Activated CD8-positive, alpha-beta memory T cell treated with anti-CD3 and anti-CD28 coated beads, Interleukin-2, amount 10 ng/mL, durations not matched to agents 7 days and 5 days (primary cell): ENCODE measurements at places on chromosomes 2 and 18. TPM values are rescaled to one million over a fixed set of nuclear protein-coding genes. Genes with fewer than 3 reads are reported as not detected.

DNA sequence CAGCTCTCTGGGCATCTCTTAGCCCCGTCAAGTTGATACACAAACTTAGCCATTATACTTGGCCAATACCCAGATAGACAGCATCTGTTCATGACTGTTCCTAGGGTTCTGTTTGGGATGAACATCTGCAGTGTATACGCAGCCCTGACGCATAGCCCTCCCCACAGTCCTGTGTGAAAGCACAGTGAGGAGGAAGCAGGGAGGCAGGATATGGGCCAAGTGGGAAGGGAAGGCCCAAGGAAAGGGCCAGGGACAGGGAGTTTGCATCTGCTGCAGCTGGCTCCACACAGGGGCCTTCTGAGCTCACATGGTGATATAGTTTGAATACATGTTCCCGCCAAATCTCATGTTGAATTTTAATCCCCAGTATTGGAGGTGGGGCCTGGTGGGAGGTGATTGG, 80.2 kb downstream of the CMPK2 start:
- H3K27me3 ChIP-seq: peaks cover 9% of the 10 kb centered on the region
- DNase-seq: no peak
- no peak overlapping the region for H3K27ac ChIP-seq
- H3K4me1 ChIP-seq: peaks cover 6% of the 10 kb centered on the region

DNA sequence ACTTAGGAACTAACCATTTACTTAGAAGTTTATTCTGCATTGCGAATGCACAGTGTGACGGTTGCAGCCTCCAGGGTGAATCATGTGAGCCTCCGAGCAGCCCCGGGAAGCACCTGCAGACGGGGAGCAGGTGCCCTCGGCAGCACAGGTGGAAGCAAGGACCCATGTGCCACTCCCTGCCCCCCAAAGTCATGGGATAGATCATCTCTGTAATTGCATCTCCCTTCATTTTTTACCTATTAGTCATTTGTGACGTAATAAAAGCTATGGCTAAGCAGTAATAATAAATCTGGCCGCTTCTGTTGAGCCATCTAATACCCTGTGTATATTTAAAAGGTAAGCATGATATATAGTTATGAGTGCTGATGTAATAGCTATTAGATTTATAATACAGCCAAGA, 97.2 kb downstream of the PTGR3 start:
- no peak overlapping the region for H3K4me3 ChIP-seq
- H3K27ac ChIP-seq: no peak overlapping the region
- H3K27me3 ChIP-seq: no peaks in the 10 kb centered on the region
- no peak for DNase-seq
- H3K36me3 ChIP-seq: no peaks in the 10 kb centered on the region

DNA sequence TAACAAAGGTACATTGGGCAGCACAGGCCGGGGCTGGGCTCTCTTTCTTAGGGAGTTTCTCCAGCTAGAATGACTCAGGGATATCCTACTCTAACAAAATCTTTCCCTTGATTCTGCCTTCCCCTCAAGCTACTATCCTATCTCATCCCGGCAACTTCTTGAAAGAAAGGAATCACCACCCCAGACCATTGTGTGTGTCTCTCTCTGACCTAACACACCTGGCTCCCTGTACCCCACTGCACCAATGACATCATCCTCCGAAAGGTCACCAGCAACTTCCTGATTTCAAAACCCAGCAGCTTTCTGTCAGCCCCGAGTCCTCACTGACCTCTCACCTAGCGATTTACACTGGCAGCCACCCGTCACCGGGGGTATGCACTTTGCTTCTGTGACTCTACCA, 72.1 kb upstream of the MAP4K4 start:
- no peak for DNase-seq
- peaks cover 14% of the 10 kb centered on the region for H3K4me1 ChIP-seq
- H3K27ac ChIP-seq: no peak overlapping the region
- no peaks in the 10 kb centered on the region for H3K36me3 ChIP-seq
- no peaks in the 10 kb centered on the region for H3K27me3 ChIP-seq
- no peak overlapping the region for H3K4me3 ChIP-seq

- peaks cover 2% of the 10 kb centered on the region for H3K27me3 ChIP-seq
- peaks cover 47% of the 10 kb centered on the region for H3K4me1 ChIP-seq
- H3K4me3 ChIP-seq: peak overlapping the region; percentile 75
Observed at GRCh38 chr2:237674731-237675276, 47.4 kb downstream of the LRRFIP1 start.

DNA sequence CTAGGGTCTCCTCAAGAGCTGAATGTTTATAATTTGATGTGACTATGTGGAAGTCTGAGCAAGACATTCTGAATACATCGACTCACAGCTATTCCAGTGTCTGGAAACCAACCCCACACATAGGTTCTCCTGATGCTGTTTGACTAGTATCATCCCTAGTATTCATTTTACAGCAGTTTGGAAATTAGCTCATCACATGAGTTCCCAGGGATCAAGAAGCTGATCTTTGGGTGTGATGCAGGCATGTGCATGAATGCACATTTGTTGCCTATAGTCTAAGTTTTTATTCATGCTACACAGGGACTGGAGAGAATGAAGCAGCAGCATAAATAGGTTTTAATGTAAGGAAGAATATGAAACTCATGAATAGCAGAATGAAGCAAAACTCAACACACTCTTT, 284.3 kb upstream of the SPRED2 start:
- no peaks in the 10 kb centered on the region for H3K4me1 ChIP-seq
- H3K27ac ChIP-seq: no peak overlapping the region
- no peaks in the 10 kb centered on the region for H3K36me3 ChIP-seq

GRCh38 chr2:32862269-32863055, 84.3 kb upstream of the LTBP1 start:
- H3K27ac ChIP-seq: no peak overlapping the region
- no peak for DNase-seq
- H3K36me3 ChIP-seq: no peaks in the 10 kb centered on the region
- H3K4me1 ChIP-seq: peaks cover 5% of the 10 kb centered on the region
- no peak overlapping the region for H3K4me3 ChIP-seq
- peaks cover 19% of the 10 kb centered on the region for H3K27me3 ChIP-seq

GRCh38 chr2:47771211-47771610, 11.7 kb upstream of the MSH6 start:
- no peak for DNase-seq
- H3K4me3 ChIP-seq: no peak overlapping the region

DNA sequence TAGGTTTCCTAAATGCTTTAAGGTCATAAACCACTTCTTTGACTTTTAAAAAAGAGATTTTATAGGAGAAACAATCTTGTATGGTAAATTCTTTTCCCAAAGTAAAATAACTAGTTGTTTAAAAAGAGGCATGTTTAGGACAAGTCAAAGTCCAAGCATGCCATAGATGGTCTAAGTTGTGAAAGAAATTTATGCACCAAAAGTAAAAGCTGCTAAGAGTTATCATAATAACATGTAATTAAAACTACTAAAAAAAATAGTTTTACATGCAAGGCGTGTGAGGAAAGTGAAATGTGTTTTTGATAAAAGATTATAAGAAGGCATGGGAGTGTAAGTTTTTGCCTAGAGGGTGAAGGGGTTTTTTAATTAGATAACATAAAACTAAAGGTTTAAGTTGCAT, 22.5 kb downstream of the FAM210A start:
- DNase-seq: no peak
- no peak overlapping the region for H3K4me3 ChIP-seq
- H3K27me3 ChIP-seq: no peaks in the 10 kb centered on the region
- H3K4me1 ChIP-seq: no peaks in the 10 kb centered on the region

DNA sequence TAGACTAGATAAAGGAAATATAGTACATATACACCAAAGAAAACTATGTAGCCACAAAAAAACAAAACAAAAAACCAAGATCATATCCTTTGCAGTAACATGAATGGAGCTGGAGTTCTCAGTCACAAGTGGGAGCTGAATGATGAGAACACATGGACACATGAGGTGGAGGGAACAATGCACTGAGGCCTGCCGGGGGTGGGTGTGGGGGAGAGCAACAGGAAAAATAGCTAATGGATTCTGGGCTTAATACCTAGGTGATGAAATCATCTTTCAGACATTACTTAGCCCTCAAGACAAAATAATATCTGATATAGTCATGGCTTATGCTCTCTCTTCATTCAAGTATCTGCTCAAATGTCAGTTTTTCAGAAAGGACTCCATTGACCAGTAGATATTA, 930.6 kb downstream of the LRP1B start:
- H3K36me3 ChIP-seq: no peaks in the 10 kb centered on the region
- H3K27me3 ChIP-seq: no peaks in the 10 kb centered on the region
- H3K4me1 ChIP-seq: no peaks in the 10 kb centered on the region
- no peak overlapping the region for H3K27ac ChIP-seq
- no peak overlapping the region for H3K4me3 ChIP-seq
- DNase-seq: no peak

DNA sequence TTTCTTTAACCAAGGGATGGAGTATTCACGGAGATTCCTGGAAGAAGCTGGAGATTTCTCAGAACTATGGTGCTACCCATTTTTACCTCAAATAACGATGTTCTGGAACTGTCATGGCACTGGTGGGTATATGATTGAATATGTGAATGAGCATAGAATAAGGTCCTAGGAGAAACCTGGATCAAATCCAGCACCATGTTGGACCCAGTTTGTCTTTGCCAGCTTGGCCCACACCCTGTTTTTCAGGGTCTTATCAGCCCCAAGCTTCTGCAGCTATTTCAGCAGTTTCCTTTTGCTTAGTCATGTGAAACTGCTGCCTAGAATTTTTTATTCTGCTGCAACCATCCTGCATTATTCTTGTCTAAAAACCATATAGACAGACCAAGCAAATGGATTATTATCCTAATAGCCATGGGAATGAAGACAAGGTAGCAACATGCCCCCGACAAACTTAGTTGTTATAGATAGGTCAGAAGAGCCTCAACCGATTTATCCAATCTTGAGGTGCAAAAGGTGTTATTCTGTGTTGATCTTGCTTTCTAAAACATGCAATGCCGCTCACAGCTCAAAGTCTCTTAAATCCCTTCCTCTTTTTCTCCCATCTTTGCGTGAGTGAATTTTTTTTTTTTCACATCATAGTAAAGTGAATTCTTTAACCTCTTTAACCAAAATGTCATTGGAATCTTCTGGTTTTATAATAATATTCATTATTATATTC, 133.6 kb downstream of the PRPF40A start:
- H3K4me3 ChIP-seq: no peak overlapping the region
- no peak for DNase-seq
- peaks cover 37% of the 10 kb centered on the region for H3K27me3 ChIP-seq
- no peaks in the 10 kb centered on the region for H3K4me1 ChIP-seq
- H3K36me3 ChIP-seq: no peaks in the 10 kb centered on the region

DNA sequence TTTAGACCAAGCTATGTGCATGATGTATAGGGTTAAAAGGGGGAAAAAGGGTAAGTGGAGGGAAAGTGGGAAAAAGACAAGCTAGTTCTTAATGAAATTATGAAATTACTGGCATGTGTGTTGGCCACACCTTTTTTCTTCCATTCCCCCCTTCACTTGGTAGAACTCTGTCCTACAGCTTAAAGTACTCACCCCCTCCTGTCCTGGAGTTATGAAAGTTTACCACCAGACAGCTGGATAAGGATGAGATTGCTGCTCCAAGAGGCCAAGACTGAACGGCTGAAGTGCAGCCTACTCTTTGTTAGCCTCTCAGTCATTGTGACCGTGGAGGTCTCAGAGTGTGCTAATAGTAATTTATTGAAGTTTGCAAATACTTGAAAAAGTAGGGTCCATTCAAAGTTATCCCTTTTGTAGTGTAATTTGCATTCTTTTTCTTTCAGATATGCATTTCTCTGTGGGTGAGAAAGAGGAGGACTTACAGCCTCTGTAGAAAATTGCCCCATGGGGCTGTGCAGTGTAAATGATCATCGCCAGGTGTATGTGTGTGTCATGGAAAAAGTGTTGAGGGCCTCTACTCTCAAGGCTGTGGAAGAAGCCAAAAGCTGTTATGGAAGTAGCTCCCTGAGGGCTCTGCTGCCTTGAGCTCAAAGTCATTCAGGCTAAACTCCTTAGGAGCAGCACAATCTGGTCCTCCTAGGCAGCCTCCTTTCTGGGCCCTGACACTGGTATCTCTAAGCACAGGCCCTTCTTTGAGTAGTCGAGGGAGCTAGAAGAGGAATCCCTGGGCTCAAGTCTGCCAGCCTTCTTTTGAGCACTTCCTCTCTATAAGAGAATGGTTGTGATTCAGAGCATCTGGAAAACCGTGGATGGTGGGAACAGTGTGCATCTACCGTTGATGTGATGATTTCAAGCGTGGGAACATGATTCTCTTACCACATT, 46.2 kb downstream of the LHCGR start:
- H3K4me1 ChIP-seq: no peaks in the 10 kb centered on the region
- no peak overlapping the region for H3K27ac ChIP-seq
- no peak for DNase-seq
- no peak overlapping the region for H3K4me3 ChIP-seq
- H3K36me3 ChIP-seq: no peaks in the 10 kb centered on the region

DNA sequence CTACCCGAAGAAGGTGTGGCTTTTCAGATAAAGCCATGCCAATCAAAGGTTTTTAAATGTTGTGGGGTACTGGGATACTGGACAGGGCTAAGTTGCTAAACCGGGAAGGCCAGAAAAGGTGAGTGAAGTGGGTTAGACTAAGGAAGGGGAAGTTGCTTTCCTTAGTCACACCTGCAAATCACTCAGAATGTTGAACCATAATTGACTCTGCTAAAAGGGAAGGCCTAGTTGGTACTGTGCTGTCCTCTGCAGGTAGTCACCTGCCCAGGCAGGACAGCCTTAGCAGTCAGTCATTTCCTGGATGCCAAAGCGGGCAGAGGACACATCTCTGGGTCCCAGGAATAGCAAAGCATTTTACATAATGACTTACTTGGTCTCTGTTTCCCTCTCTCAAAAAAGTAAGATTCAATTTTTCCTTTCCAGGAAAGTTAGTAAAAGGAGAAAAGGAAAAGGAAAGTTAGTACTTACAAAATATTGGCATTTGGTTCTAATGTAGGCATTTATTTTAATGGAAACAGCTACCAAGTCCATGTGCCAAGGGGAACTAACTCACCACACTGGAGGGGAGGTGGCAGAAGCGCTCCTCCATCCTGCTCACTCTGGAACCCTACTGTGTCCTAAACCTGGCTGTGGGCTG, 60.3 kb downstream of the RFTN2 start:
- no peaks in the 10 kb centered on the region for H3K27me3 ChIP-seq
- H3K4me1 ChIP-seq: peaks cover 1% of the 10 kb centered on the region
- no peaks in the 10 kb centered on the region for H3K36me3 ChIP-seq
- no peak for DNase-seq
- H3K4me3 ChIP-seq: no peak overlapping the region

GRCh38 chr2:217279556-217279955, 419.7 kb upstream of the TNP1 start:
- no peaks in the 10 kb centered on the region for H3K27me3 ChIP-seq
- H3K27ac ChIP-seq: no peak overlapping the region
- no peak for DNase-seq
- no peak overlapping the region for H3K4me3 ChIP-seq

TLX2 gene
- total RNA-seq: 1.3 TPM

ANKRD62 gene
- total RNA-seq: not detected

AKAIN1 gene
- not detected for total RNA-seq

TUBB8B gene
- total RNA-seq: not detected

USP37 gene
- 37.6 TPM for total RNA-seq

FOXI3 gene
- total RNA-seq: not detected

CHRNA1 gene
- not detected for total RNA-seq

ITGA6 gene
- 2.2 TPM for total RNA-seq

CACNB4 gene
- 0.23 TPM for total RNA-seq
